NCI-H2081 treated with DMSO at 0.1 percent for 48 hours (cell line): ENCODE measurements at places on chromosomes 12 and 14.

GRCh38 chr14:92603309-92604242 lies 90.0 kb downstream of the RIN3 start:
- no peak for DNase-seq

GRCh38 chr12:4421590-4422031 lies 24.0 kb downstream of the FGF6 start:
- no peak for DNase-seq

DNA sequence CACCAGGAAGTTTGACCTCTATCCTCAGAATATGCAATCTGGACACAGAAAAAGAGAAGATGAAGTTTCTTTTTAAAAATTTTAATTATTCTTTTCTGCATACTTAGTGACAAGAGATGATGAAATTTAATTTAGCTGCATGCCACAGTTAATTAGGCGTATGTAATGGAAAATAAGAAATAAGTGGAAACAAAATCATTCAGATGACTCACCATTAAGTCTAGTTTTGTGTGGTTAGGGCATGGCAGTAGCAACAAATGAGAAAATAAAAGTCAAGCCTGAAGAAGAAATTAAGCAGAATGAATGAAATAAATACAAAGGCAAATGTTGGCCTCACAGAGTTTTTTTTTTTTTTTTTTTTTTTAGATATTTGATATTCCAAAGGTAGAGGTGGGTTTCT lies 30.9 kb upstream of the KLRD1 start:
- DNase-seq: no peak

DNA sequence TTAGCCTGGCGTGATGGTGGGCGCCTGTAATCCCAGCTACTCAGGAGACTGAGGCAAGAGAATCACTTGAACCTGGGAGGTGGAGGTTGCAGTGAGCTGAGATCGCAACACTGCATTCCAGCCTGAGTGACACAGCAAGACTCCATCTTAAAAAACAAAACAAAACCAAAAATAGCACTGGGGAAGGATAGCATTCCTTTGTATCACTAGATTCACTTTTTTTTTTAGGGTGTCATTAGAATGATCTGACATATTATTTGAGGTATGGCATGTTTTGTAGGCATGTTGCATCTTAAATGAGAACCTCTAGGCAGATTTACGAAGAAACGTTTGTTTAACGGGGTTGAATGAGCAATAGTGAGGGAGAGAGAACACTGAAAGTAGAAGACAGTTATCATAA lies 16.8 kb upstream of the FAR2 start:
- DNase-seq: no peak
